ENCODE measurements at places on chromosomes 6 and 20.

GRCh38 chr6:151617539-151617938 lies 123.7 kb downstream of the CCDC170 start:
- no peak for DNase-seq

- DNase-seq = no peak
These were observed 4.4 kb downstream of the CPNE1 start for GRCh38 chr20:35660122-35660937.

GRCh38 chr6:72715119-72715518 lies 93.3 kb downstream of the KCNQ5 start:
- no peak for DNase-seq

- DNase-seq = no peak
These were observed 7.4 kb upstream of the ZNFX1 start for GRCh38 chr20:49285233-49285668.

DNA sequence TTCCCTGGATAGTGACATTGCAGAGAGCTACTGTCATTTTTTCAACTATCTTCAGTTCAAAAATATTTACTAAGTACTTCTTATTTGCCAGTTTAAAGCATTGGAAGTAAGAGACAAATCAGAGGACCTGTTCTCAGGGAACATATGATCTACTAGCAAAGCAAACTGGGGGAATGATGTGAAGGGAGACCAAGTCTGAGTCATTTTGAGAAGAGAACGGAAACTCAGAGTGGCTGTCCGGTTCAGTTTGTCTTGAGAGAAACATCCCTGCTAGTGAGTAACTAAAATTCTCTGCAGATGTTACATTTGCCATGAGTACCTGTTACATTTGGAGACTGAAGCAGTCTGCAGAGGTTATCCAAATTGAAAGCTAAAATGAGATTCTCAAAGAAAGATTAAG lies 118.3 kb downstream of the KCNQ5 start:
- DNase-seq = no peak

GRCh38 chr6:21666853-21667681 lies 73.5 kb downstream of the SOX4 start:
- DNase-seq = no peak

GRCh38 chr6:111761783-111762312 lies 111.4 kb downstream of the FYN start:
- DNase-seq = no peak

- no peak for DNase-seq
These were observed 36.1 kb downstream of the PSMB1 start for GRCh38 chr6:170516783-170517616.

DNA sequence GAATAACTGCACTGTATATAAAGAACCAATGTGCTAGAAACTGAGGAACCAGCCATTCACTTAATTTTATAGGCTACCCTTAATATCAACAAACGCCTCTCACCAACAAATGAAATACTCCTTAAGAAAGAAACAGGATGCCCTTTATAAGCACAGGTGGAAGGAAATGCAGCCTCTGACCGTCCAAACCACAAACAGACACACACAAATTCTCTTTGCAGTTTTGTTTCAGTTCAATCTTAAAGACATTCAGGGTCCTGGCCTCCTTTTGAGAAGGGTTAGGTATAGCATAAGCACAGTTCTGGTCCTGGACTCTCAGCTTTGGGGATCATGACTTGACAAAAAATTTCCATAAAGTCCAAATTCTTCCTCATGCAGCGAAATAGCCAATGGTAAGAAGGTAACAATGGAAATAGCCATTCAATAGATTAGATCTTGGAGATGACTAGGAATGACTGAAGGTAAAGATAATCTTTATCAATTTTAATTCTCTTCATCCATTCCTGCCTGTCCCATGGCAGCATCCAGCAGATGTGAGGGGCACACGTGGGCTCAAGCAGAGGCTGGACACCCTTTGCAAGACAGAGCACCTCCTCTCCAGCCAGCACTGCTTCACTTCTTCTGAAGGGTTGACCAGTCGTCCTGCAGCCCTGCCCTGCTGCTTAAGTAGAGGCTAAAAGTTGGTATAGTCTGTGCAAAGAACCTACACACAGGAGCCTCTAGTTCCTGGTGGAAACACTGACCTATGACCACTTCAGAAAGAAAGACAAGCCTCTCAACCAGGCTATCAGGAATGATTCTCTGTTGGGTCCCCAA lies 123.9 kb downstream of the CD83 start:
- DNase-seq = no peak

DNA sequence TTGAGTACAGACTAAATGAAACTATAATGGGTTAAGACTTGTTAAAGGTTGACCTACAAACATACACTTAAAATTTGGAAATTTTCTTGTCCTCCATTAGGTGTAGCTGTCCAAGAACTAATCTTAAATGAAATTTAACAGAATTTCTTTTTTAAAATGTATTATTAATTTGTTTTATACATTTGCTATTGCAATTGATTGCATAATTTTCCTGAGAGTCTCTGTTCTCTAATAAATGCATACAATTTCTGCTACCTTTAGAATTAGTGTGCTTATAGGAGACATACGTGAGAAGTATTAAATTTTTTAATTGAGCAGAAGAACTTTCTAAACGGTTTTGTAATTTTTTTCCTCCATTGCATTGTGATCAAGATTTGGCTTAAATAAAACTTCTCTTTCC lies 1.5 kb downstream of the FAM135A start:
- no peak for DNase-seq

GRCh38 chr20:52083627-52084232 lies 107.8 kb downstream of the ZFP64 start:
- DNase-seq = no peak

GRCh38 chr6:167469672-167470071 lies 144.8 kb downstream of the TTLL2 start:
- DNase-seq = peak; percentile 52
